ENCODE measurements at places on chromosomes 1 and 21.
A peak's percentile ranks its signal among the peaks of the same experiment; 100 is the strongest.

GRCh38 chr1:51715369-51715768 lies 98.5 kb downstream of the OSBPL9 start:
- DNase-seq = no peak

DNA sequence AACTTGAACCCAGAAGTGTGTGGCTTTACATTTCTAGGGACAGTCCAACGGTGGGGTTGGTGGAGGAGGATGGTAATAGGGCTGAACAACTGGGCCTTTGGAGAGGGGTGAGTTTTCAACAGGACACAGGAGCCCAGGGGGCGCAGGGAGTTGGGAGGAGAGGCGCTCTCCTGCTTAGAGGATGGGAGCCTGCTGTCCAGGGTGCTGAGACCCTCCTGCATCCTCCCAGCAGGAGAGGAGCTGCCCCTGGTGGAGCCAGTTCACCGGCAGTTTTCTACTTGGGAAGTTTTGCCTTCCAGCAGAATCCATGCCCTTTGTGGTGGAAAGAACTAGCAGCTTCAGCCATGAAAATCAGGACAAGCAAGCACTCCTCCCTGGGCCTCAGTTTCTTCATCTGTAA lies 8.6 kb downstream of the KCNC4 start:
- DNase-seq = no peak

GRCh38 chr1:89298461-89298860 lies 25.8 kb upstream of the GBP5 start:
- no peak for DNase-seq

- no peak for DNase-seq
These were observed 14.0 kb upstream of the BATF3 start for GRCh38 chr1:212713465-212714136.

- DNase-seq = no peak
These were observed 65.9 kb downstream of the AGPAT3 start for GRCh38 chr21:43930848-43931375.

DNA sequence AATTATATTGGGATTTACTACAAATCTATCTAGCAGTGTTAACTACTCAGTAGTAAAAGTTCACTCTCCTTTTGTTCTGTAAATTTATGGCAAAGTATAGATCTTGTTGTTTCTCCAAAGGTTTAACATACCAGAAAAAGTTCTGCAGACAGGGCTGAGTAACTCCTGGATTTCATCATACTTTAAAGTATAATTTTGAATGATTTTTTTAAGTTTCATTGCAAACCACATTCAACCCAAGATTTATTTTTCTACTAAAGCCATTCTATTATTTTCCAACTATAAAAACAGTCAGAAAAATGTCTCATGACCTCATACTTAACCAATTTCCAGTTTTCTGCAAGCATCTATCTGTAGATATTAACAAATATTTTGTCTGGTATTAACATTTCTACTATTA lies 585.8 kb upstream of the ZRANB2 start:
- DNase-seq = no peak

GRCh38 chr1:53946252-53947171 lies at the start of gene LRRC42:
Gene LRRC42, plus strand, starts transcription at chr1:53946350. Its CDS starts 5,650 bp downstream, at chr1:53952000.
- DNase-seq = no peak

DNA sequence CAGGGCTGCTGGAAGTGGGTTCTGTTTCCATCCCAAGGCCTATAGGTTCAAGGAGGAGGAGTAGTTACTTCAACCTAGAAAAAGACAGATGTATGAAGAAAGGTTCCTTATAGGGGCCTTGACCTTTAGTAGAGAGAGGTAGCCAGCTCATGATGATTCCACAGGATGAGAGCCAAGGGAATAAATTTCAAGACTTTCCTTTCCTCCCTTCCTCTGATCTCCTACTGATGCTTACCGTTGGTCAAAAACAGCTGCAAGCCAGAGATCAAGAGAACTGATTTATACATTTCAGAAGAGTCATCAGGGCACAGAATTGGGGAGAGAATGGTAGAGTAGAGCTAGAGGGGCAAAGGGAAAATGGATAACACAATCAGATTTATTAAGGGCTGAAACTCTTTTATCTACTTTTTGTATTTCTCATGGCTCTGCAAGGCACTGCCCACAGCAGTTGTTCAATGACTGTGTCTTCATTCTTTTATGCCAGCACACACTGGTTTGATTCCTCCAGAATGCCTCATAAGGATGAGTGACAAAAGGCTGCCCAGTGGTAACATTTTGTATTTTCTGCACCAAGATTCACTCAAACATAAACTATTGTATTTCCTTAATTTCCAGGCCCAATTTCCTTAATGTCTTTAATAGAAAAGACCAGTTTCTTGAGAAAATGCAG lies 37.4 kb downstream of the AK5 start:
- DNase-seq = no peak

- no peak for DNase-seq
These were observed 180.4 kb downstream of the FGGY start for GRCh38 chr1:59477286-59477685.

DNA sequence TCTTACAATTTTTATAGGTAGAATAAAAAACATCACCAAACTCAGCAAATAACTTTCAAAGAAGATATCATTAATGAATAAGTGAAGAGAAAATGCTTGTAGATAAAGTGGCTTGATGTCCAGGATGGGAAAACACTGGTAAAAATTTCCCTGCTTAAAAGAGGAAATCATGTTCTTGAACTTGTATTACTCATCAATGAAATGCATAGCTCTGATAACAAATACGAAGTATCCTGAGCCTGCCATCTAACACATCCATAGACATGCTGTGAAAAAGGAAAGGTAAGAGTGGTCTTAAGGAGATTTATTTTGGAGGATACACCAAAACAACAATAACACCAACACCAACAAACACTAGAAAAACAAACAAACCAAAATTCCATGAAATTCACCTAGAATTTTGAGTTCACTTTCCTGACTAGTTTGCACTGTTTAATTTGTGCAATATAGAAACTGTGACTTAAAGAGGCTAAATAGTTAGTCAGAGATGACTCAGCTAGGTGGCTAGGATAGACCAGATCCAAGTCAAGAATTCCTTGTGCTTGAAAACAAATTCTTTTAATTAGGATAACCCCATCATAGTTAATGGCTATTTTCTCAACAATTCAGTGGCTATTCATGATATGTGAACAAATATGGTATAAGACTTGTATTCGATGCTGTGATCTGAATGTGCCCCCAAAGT lies 179.8 kb upstream of the KCNK2 start:
- DNase-seq = peak; percentile 9
